Activated CD4-positive, CD25-positive, alpha-beta regulatory T cell (primary cell): ENCODE measurements at places on chromosomes 4 and X.

GRCh38 chr4:13984991-13985800 is 357.7 kb upstream of the BOD1L1 start:
- DNase-seq, result no peak

GRCh38 chr4:3462321-3462789 is 751 bp upstream of the DOK7 start:
- DNase-seq, result no peak

- no peak for DNase-seq
Measured at GRCh38 chr4:1368421-1369090, 21.5 kb downstream of the UVSSA start.

- DNase-seq, result no peak
Measured at GRCh38 chrX:8341814-8342590, 122.6 kb upstream of the VCX3B start.

GRCh38 chr4:139053909-139054308 is 38.3 kb downstream of the NOCT start:
- no peak for DNase-seq

DNA sequence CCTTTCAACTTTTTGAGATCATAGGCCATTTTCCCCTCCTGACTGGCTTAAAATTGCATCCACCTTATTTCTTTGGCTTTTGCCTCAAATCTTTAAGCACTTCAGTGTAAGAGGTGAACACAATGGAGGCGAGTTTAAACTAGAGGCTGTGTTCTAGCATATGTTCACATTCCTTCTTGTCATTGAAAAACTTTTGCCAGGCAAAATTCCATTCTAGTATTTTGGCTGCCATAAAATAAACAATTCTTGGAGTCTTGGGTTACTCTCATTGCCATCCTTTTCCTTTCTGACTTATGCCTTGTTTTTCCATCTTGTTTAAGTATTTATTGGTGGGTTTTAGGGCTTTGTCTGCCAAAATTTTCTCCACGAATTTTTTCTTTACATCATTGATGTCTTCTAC is 137.3 kb upstream of the ANXA10 start:
- no peak for DNase-seq

DNA sequence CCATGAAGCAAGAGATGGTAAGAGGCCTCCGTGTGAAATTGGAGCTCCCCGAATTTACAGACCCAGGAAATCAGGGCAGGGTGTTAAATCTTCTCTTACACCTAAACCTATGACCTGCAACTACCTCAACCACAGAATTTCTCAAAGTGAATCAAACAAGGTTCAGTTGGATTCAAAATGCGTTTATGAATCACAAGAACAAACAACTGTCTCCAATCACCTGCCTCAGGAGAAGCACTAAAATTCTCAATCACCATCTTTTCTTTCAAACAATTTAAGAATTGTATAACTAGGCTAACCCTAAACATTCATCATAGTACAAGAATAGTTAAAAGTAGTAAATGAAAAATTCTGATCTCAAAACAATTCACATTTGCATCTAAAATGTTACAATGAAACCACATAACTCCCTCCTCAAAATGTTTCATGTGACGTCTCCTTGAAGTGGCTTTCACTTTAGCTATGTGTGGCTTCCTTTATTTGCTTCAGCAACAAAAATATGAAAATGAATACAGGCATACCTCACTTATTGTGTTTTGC is 19.2 kb downstream of the PPP3CA start:
- no peak for DNase-seq

DNA sequence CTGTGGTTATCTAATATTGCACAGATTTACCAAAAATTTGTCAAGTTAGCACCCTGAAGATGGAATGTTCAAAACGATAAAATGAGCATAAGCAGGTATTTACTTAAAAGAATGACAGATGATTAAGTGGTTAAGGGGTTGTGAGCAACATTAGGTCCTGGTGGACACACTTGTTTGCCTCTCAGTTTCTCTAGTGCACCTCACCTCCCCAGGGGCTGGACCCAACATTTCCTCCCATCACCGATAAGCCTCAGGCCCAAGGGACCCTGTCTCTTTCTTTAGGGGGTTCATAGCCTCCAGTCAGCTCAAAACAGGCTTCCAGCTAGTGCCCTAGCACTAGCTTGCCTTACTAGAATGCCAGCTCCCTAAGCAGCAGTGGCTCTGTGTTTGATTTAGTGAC is 88.0 kb downstream of the ATP11C start:
- no peak for DNase-seq

DNA sequence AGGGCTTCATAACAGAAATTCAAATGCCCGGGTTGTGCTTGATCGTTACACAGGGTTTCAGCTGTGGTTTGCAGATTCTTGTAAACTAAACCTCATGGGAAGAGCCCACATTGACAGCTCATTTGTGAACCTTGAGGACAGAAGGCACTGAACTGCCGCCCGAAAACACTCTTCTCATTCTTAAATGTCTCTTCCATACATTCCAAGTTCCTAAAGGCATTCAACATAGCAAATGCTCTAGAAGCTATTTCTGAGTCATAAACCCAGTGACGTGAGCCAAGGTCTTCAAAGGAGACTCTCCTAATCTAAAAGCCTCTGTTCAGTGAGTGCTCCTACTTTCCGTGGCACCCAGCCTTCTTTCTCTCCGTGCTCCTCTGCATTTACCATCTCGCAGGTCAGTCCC is 737.8 kb upstream of the FRG1 start:
- no peak for DNase-seq

- no peak for DNase-seq
Measured at GRCh38 chrX:112108145-112108544, 25.6 kb upstream of the TRPC5 start.

- DNase-seq, result no peak
Measured at GRCh38 chr4:80033581-80033980, 39.4 kb downstream of the ANTXR2 start.

GRCh38 chrX:9862525-9862924 is 76.3 kb downstream of the SHROOM2 start:
- DNase-seq, result no peak

GRCh38 chrX:129360175-129360574 is 163.1 kb downstream of the SMARCA1 start:
- DNase-seq, result no peak

DNA sequence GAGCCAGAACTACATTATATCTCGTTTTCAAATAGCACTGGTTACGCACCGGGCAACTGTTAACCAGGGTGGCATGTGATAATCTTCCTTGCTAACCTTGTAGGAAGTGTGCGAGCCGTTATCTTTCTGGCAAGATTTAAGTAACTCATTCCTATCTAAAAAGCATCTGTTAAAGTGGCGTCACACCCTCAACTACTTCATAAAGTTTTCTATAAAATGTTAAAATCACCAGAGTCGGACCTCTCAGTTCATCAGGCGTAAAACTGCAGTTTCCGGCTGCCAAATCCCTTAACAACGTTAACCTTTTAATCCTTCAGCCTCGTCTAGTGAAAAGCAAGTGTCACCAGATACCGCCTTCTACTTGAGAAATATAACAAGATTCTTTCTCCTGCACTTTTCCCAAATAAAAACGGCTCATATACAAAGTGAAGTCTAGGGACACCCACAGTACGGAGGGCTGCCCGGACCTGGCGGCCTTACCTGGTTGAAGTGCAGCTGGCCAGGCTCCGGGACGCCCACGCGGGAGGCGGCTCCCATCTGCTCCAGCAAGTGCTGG is 1.2 kb downstream of the SLC39A8 start:
- no peak for DNase-seq

- DNase-seq, result no peak
Measured at GRCh38 chr4:2387218-2387617, 31.2 kb downstream of the ZFYVE28 start.

GRCh38 chr4:130099105-130099504 is 1003.2 kb downstream of the C4orf33 start:
- no peak for DNase-seq

GRCh38 chr4:132437117-132437516 is 712.0 kb upstream of the PCDH10 start:
- DNase-seq, result no peak

GRCh38 chrX:30521440-30522182 is 56.0 kb downstream of the TASL start:
- DNase-seq, result no peak

GRCh38 chr4:121784975-121785374 is 16.1 kb upstream of the EXOSC9 start:
- no peak for DNase-seq

GRCh38 chr4:144399927-144400326 is 246.0 kb upstream of the HHIP start:
- no peak for DNase-seq

GRCh38 chrX:105744291-105744690 is 78.0 kb upstream of the NRK start:
- no peak for DNase-seq

DNA sequence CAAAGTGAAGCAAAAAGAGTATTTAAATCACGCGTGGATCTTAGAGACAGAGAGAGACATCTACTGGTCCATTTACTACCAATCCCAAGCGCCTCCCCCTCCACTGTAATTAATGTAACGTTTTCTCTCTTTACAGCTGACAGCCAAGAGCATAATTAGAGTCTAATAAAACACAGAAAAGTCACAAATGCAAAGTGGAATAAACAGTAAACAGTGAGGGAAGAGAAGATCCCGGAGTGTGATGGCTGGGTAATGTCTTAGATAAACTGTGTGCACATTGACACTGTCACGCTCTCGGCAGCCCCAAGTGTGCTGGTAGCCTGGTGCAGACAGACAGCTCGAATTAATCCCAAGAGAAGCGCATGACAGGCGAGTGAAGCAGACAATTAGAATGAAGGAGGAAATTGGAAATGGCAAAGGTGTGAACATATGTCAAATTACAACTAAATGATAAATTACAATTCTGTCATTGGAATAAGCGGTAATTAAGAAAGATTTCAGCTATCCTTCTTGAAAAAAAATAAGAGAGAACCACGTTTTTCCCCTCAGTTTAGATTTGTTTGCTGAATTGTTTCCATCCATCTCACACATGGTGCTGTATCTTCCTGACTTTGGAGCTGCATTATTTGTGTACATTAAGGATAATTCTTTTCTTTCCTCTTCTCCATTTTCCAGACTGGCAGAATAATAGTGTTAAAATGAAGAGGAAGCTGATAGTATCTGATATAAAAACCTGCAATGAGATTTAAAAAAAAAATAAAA is 100.1 kb downstream of the CXXC4 start:
- no peak for DNase-seq

DNA sequence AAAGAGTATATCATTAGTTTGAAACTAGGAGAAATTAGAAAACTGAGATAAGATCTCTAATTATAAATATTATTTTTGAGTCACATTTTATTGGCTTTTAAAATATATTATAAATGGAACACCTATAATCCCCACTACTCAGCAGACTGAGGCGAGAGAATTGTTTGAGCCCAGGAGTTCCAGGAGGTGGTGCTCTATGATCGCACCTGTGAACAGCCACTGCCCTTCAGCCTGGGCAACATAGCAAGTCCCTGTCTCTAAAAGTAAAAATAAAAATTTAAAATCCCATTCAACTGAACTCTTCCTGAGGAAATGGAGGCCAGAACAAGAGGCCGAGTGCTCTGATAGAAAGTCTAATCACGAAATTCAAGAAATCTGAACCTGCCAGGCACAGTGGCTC is 6.3 kb upstream of the C4orf36 start:
- no peak for DNase-seq

DNA sequence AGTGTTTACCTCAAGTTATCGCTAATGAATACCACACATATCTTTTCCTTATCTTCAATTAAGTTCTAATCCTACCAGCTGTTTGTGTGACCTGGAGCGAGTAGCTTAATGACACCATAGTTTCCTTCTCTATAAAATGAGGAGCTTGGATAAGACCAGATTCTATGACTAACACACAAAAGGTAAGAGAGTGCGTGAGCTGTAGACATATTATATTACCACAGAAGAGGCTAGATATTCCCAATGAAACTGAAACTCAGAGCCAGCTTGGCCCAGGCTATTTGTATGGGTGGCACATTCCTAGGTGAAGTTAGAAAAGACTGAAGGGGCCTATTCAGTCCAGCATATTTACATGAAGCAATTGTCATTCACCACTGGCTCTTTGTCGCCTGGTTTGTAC is 30.2 kb downstream of the ASB5 start:
- no peak for DNase-seq

- no peak for DNase-seq
Measured at GRCh38 chrX:1307626-1308340, 28.8 kb upstream of the IL3RA start.

DNA sequence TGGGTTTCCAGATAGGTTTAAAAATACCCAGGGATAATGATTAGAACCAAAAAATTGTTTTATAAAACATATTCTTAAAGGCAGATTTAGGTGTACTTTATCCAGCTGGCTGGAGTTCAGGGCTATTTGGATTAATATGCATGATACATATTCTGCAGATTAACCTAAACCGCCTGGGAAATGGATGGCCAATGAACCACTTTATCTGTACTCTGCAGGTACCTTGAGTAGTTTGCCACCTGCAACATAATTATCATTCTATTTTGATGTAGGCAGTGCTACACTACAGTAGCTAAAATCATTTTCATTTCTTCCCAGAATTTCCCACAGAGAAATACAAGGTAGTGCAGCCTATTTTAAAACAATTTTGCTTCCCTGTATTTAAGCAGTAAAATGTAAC is 683.2 kb upstream of the GNPDA2 start:
- no peak for DNase-seq

GRCh38 chrX:108186811-108187210 is 95.2 kb downstream of the ATG4A start:
- DNase-seq, result no peak

DNA sequence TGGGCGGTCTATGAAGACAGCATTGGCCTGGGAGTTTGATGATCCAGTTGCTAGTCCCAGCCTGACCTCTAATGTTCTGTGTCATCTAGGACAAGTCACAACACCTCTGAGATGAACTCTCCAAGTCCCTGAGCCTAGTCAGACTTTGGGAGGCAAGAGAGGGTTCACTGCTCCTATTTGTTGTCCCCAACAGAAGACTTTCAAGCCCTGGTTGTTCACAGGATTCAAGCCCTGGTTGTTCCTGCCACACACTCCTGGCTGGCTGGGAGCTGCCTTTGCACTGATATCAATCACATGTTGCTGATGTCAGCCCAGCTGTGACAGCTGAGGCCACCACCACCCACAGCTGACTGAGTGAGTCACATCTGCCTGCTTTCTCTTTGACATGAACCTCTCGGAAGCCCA is 253.2 kb upstream of the RASGEF1B start:
- no peak for DNase-seq

DNA sequence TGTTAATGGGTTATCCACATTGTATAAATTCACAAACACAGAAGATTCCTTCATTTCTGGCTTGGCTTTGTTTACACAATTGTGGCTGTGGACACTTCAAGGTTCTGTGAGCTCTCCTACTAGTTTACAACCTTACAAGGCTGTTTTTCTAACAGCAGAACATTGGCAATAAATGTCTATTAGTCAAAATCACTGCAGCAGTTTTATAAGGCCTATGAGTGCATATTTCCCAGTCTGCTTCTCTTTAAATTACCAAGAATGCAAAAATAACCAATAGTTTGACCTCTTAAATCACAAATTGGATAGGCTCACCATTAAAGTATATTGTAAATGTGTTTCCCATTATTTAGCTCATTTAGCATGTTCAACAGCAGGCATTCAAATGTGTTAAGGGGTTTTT is 239.2 kb downstream of the DKK2 start:
- no peak for DNase-seq

DNA sequence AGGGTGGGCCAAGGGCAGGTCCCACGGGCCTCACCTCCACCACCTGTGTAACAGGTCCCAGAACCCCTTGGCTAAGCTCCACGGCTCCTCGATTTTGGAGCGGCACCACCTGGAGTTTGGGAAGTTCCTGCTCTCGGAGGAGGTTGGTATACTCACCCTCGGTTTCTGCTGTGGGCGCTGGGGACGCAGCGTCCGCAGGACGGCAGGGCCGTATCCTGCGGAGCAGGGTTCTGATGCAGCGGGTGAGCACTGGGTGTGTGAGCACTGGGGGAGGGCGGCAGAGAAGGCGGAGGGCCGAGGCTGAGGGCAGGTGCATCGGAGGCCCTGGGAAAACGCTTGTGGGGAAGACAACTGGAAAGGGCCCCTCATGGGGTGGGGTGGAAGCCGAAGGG is 11.0 kb downstream of the ATP5ME start:
- DNase-seq, result no peak
